Stimulated activated CD8-positive, alpha-beta memory T cell treated with anti-CD3 and anti-CD28 coated beads, Interleukin-12 subunit alpha, Interleukin-12 subunit beta, amount 100 ng/mL, for 4 hours (primary cell): ENCODE measurements at places on chromosomes 5 and 9.

DNA sequence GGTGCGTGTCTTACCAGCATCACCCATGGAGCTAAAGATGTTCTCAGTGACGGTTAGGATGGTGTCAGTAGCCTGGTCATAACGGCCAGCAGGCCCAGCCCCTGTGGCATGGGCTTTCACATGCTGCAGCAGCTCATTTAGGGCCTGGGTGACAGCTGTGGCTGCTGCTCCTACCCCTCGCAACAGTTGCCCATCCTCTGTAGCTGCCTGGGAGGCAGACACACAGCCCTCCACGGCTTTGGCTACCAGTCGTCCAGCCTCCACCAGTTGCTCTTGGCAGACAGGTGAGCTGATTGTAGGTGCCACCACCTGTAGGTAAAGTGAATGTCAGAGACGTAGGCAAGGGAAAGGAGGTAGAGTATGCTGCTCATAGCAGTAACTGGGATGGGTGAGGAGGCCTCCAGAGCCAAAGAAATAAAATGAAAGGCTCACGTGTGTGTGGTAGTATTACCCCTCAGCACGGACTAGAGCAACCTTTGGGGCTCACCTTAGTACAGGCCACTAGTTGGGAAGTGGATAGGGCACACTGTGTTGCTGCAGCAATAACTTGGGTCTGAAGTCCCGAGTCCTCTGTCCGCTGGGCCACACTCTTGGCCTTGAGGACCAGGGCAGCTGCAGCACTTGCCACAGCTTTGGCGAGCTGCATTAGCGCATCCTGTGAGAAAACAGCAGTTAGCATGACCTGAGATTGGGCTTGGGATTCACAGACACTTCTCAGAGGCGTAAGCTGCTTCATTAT, 14.7 kb downstream of the TLN1 start:
- DNase-seq, result no peak

DNA sequence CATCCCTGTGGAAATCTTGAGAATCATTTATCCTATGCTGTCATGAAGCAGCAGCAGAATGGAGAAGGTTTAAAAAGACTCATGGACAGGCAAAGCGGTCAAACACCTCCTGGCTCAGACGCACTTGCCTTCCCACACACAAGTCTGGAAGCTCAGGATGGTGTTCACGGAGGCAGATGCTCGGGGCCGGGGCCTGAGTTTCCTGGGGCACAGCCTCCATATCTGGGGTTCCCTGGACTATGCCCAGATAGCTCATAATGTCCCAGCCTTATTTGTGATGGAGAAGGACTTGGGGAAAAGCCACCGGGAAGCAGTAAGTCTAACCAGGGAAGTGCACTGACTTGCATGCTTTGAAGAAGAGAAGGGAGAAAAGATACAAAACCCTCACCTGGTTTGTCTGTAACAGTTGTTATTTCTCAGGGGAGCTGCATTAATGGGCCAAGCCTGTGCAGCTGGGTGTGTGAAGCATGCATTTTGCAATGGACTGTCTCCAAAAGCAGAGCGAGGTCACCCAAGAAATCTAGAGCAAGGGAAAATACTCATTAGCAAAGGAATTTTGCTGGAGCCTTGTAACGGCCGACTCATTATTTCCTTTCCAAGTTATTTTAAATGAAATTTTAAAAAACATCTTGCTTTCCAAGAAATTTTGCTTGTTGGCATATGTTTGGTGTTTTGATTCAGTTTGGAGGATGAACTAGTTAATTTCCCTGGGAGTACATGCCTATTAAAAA, 3.4 kb downstream of the S1PR3 start:
- no peak for DNase-seq

DNA sequence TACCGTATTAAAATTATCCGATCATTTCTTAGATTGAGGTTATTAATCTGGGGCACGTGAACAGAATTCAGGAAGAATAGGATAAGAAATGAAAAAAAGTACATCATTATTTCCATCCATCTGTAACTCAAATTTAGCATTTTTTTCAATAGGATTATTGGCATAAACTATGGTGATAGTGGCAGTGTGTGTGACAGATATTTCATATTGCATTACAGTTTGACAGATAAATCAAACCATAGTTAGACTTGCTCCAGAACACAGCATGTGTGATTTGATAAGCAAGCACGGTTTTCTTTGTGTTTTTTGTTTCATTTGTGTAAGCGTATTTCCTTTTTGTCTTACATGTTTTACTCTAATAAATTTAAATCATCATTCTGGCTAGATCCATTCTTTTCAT, 155.0 kb downstream of the CDH9 start:
- DNase-seq, result no peak

DNA sequence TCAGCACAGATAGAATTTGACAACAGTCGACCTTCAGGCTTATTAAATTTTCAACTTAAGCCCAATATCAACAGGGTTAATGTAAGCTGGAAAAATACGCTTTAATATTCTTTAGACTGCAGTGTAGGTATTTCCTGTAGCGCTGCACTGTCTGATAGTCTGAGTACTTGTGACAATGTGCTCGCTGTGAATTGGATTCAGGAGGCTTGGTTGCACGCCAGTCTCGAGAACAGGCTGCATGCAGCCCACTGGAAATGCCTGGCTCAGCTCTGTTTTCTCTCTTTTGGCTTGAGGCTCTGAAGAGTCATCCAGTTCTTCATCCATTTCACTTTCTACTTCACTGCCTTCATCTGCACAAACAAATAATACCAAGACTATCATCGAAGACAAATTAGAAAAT, 300.9 kb downstream of the RFX3 start:
- DNase-seq, result no peak

GRCh38 chr9:104682642-104683041, 11.7 kb upstream of the OR13D1 start:
- DNase-seq, result no peak

DNA sequence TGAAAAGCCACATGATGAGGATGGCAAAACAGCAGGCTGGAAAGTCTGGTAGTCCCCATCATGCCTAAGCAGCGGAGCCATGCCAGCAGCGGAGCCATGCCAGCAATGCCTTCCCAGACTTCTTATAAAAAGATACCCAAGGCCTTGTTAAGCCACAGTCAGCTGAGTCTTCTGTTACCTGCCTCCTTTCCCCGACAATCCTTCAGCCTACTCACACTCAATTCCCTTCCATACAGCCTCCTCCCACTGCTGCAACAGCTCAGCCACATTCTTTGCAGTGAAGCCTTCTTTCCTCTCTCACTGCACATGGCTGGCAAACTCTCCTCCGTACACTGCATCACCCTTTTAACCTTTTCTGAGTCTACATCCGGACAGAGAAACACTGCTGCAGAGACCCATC, 114.9 kb downstream of the AUH start:
- DNase-seq, result no peak

GRCh38 chr9:105359892-105360291, 87.9 kb upstream of the FSD1L start:
- no peak for DNase-seq

DNA sequence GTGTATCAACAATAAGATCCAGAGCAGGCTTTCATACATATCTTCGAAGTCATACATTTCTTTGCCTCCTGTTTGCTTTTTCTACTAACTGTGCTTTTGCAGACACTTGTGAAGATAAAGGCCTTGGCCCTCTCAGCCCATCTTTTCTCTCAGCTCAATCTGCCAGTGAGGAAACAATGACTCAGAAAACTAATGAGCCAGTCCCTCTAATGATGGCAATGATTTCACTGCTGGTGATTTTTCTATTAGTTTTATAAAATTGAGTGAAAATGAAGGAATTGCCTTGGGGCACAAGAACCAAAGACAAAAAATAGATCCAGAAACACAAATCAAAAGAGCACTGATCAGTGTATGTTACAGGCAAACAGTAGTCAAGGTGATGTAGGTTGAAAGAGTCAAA, 167.7 kb upstream of the PPP2R2B start:
- no peak for DNase-seq

DNA sequence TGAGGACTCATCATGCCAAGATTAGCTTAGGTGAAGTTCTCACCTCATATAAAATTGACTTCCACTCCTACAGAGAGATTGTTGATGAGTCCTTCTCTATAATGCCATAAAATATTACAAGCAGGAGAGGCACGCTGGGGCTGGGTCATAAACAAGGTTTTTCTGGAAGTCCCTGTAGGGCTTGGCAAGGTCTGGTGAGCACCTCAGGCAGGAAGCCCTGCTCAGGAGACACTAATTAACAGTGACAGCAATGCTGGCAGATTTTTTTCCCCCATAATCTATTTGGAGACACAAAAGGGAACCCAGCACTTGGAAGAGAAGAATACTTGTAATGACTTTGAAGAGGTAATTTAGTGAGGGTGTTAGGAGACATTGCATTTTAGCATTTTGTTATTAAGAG, 118.7 kb downstream of the DIRAS2 start:
- DNase-seq, result no peak

DNA sequence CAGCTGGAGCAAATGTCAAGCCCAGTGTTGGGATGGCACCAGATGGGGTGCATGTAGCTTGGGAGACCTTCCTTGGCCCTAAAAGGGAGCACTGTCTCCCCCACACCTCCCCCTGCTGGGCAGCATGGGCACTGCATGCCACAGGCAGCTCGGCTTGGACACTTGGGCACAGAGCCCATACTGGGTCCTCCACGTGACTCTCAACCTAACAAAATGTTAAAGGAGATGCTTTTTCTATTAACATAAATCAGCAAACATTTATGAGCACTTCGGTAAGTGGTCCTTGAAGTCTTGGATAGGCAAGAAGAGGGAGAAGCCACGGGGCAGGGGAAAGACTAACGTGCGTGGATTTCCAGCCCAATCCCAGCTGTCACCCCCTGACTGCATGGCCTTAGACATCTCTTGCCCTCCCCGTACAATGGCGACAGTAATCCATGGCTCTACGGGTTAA, 23.9 kb upstream of the MAPK9 start:
- DNase-seq, result peak; percentile 53

GRCh38 chr5:171647904-171648260, 137.7 kb upstream of the SMIM23 start:
- DNase-seq, result no peak

DNA sequence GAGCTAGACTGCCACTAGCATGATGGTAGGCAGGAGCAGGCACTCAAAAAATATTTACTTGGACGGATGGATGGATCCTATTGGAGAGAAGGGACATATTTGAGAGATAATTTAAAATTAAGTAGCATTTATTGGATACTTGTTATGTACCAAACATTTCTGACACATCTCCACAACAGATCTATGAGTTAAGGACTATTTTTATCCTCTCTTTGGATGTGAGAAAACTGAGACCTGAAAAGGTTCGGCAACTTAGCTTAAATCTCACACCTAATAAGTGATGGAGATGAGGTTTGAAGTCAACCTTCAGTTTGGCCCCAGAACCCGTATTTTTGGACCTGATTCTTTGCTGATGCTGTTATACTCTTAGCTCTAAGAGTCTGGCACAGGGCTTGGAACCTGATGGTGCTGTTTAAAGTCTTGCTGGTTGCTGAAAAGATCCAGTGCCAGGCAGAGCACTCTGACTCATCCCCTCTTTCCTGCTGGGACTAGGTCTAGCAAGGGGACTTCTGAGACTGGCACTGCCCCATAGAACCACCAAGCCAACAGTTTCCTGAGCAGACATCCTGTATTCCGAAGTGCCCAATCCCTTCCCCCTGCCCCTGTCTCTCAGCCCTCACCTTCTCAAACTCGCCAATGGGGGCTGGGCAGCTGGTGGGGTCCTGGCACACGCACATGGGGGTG, 15.6 kb downstream of the SPARC start:
- DNase-seq, result no peak

GRCh38 chr9:91061506-91061905, 259.9 kb downstream of the SYK start:
- no peak for DNase-seq

DNA sequence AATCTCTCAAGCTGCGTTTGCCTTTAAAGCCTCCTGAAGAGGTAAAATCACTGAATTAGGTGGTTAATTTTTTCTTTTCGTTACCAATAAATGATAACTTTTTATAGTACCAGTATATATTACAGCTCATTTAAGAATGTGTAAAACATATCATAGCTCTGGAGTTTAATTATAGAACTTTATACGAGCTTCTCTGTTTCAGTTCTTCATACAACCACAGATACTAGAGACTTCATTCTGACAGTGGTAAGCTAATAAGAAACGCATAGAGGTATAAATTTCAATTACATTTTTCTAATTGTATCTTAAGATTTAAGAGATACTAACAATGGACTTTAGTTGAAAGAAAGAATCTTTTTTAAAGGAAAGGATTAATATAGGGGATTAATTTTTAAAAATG, 73.9 kb downstream of the PBX3 start:
- no peak for DNase-seq

DNA sequence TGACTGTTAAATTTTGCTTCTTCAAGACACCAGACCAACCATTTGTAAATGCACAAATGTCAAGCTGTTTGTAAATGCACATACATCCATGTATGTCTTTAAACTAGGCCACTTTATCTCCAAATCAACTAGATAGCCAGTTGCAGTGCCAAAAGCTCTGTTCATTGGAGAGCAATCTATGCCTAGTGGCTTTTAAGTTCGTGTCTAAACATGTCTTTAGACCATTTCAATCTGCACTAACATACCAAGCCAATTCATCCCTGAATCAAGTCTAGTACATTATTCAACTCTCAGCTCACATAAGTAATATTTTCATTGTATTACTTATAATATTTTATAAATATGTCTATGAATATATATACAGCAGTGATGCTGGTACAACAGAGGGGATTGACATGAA, 985.9 kb downstream of the CDH18 start:
- DNase-seq, result no peak

DNA sequence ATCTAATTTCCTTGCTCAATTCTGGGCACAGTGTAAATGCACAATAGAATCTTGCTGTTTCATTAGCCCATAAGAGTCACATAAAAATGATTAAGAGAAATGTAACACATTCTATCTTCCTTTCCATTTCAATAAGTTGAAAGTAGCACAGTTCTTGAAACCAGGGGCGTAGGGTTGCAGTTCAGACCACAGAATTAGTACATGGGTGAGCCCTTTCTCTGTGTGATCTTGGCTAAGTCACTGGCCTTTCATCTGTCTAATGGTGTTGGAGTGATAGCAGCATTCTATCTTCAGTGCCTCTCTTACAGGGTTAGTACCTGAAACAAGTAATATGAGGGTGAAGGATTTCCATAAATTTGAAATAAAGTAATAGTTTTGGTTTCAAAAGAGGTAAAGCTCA, 445.3 kb upstream of the ZNF462 start:
- DNase-seq, result no peak

GRCh38 chr5:156121882-156122281, 205.1 kb upstream of the SGCD start:
- no peak for DNase-seq

GRCh38 chr9:24073007-24073592, 247.1 kb upstream of the ELAVL2 start:
- no peak for DNase-seq

- DNase-seq, result no peak
Observed at GRCh38 chr5:72392326-72392733, 72.2 kb downstream of the PTCD2 start.

DNA sequence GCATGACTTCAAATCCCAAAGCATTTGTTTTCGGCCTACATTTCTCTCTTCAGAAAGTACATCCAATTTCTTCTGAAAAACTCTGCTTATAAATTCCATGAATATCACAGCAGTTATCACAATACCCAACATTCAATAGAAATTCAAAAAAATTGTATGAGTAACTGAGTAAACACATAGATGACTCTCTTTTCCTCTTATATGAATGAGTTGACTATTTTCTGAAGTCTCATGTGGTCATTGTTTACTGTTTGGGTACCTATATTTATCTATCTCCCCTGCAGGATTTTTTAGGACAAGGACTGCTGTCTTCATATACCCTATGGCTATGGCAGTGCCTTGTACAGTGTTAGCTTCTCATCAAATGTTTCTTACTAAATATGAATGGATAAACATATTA, 157.1 kb downstream of the HTR1A start:
- no peak for DNase-seq

- no peak for DNase-seq
Observed at GRCh38 chr5:14183187-14183939, 40.2 kb downstream of the TRIO start.
